Vagina (tissue), 2 donors: ENCODE measurements at places on chromosomes 4 and X.
A peak's percentile ranks its signal among the peaks of the same experiment; 100 is the strongest.

- no peak for DNase-seq
- H3K36me3 ChIP-seq = no peaks in the 10 kb centered on the region
- no peaks in the 10 kb centered on the region for H3K27me3 ChIP-seq
- H3K4me3 ChIP-seq = no peak overlapping the region
- no peak overlapping the region for H3K27ac ChIP-seq
Observed at GRCh38 chrX:121146059-121146628, 98.7 kb downstream of the GLUD2 start.

DNA sequence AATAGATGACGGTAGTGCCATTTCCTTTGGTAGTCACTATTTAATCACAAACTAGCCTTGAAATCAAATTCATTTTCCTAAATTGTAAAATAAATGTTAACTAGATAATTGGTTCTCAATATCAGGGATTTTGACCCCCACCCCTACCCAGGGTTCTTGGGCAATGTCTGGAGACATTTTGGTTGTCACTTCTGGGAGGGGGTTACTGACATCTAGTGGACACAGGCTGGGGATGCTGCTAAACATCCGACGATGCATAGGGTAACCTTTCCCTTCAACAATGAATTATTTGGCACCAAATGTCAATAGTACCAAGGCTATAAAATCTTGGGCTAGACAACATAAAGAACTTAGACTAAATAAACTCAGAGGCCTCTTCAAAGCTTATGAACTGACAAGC, 285.8 kb upstream of the TRPC5 start:
- H3K27ac ChIP-seq = no peak overlapping the region
- no peak overlapping the region for H3K4me3 ChIP-seq
- no peaks in the 10 kb centered on the region for H3K4me1 ChIP-seq
- H3K27me3 ChIP-seq = no peaks in the 10 kb centered on the region
- no peak for DNase-seq
- no peaks in the 10 kb centered on the region for H3K36me3 ChIP-seq

GRCh38 chrX:38626296-38626695, 65.0 kb downstream of the TSPAN7 start:
- no peak for DNase-seq
- H3K27me3 ChIP-seq = no peaks in the 10 kb centered on the region
- no peak overlapping the region for H3K27ac ChIP-seq
- no peak overlapping the region for H3K4me3 ChIP-seq
- no peaks in the 10 kb centered on the region for H3K36me3 ChIP-seq

GRCh38 chrX:6693051-6693450, 158.1 kb upstream of the VCX3A start:
- H3K4me3 ChIP-seq = no peak overlapping the region
- no peaks in the 10 kb centered on the region for H3K4me1 ChIP-seq
- no peaks in the 10 kb centered on the region for H3K27me3 ChIP-seq
- no peak for DNase-seq
- H3K36me3 ChIP-seq = no peaks in the 10 kb centered on the region

DNA sequence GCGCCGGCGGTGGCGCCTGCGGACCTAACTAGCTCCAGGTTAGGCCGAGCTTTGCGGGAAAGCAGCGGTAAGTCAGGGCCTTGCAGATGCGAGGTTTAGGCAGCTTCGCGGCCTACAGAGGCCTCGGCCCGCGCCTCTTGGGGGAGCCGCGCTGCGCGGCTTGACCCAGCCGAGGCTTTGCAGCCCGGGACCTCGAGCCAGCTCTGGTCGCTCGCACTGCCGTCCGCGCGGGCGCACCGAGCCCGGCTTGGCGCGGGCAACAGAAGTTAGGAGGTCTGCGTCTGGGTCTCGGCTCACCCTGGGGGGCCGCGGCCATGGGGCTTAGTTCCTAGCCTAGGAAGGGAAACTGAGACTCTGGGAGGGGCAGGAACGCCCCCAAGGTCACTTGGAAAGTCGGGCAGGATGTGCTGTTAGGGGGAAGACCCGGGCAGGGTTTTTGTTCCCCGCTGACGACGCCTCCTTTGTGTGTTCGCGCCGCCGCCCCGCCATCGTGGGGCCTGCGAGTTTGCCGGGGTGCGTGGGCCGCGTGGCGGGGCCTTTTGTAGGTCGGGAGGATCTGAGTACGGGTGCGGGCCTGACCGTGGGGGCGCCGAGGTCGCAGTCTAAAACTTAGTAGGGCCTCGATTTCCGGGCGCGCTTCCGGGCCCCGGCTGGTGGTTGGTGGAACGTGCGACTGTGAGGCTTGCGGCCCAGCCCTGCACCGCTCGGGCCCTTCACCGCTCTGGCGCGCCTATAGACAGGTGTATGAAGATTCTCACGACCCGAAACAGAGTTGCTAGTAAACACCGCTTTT, 482 bp downstream of the RNF4 start:
- peak overlapping the region; percentile 73 for H3K27ac ChIP-seq
- peaks cover 18% of the 10 kb centered on the region for H3K36me3 ChIP-seq
- H3K27me3 ChIP-seq = no peaks in the 10 kb centered on the region
- H3K4me1 ChIP-seq = peaks cover 33% of the 10 kb centered on the region
- H3K4me3 ChIP-seq = peak overlapping the region; percentile 53
- no peak for DNase-seq

- no peaks in the 10 kb centered on the region for H3K4me1 ChIP-seq
- no peaks in the 10 kb centered on the region for H3K27me3 ChIP-seq
- no peak overlapping the region for H3K4me3 ChIP-seq
Observed at GRCh38 chr4:18042754-18043153, 21.2 kb upstream of the LCORL start.

DNA sequence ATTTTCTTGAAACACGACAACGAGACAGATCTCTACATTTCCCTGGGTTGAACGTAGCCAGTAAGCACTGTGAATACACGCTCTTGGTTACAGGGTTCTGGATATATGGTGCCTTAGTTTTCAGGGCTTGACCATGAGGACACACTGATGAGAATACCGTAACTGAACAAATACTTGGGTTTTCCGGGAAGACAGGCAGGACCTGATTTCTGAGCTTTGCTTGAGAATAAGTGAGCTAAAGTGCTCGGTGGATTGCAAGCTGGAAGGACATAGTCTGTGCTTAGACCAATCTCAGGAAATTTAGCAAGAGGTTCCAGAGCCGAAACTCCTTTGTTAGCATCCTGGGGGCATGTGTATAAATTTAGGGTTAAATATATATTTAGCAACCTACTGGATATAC, 876 bp upstream of the TACR3 start:
- H3K4me1 ChIP-seq = no peaks in the 10 kb centered on the region
- H3K36me3 ChIP-seq = no peaks in the 10 kb centered on the region
- H3K4me3 ChIP-seq = no peak overlapping the region

DNA sequence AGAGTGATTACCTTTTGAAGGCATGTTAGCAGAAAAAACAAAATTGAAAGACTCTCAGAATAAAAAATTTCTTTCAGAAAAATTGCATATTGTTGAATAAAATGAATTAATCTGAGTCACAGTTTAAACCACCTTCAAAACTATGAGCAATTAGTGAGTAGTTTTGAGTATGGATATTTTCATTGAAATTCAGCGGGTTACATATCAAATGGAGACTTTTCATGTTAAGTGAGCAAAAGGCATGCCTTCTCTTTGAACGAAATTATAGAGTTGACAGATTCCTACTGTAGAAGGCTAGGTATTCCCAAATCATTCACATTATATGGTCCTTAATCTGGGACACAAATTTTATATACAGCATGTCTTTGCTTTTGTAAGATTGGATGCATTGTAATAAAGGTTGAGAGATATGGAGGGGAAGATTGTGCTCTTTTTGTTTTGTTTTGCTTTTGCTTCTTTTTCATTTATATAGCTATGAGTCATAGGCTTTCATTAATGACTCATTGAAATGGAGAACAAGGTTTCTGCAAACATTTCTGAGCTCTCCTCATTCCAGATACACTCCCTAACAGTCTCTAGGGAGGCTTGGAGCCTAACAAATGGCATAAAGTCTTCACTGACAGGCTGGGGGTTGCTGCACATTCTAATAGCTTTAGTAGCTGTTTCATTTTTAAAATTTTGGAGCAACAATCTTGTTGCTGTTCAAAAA, 21.6 kb downstream of the PCDH18 start:
- no peaks in the 10 kb centered on the region for H3K27me3 ChIP-seq
- peak overlapping the region; percentile 65 for H3K27ac ChIP-seq
- H3K36me3 ChIP-seq = no peaks in the 10 kb centered on the region

DNA sequence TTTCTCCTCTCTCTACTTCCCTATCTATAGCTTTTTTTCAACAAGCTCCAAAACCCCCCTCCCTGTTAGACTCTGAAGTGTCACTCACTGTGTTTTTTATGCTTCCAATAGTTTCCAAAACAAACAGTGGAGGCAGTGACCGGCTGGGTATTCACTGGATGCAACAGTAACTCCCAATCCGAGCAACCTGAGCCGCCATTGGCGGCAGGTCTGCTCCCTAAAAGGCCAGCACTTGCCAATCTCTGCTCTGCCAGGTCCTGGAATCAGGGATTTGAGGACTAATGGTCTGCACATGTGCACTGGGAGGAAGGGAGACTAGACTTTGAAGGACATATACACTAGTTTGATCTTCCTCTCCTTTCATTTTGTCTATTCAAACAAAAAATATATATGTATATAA, 7.1 kb downstream of the TBX22 start:
- no peak for DNase-seq
- no peaks in the 10 kb centered on the region for H3K4me1 ChIP-seq
- H3K27ac ChIP-seq = no peak overlapping the region
- H3K36me3 ChIP-seq = no peaks in the 10 kb centered on the region
- H3K4me3 ChIP-seq = no peak overlapping the region
